HL-60 (cell line): ENCODE measurements at places on chromosomes 5 and 9.

DNA sequence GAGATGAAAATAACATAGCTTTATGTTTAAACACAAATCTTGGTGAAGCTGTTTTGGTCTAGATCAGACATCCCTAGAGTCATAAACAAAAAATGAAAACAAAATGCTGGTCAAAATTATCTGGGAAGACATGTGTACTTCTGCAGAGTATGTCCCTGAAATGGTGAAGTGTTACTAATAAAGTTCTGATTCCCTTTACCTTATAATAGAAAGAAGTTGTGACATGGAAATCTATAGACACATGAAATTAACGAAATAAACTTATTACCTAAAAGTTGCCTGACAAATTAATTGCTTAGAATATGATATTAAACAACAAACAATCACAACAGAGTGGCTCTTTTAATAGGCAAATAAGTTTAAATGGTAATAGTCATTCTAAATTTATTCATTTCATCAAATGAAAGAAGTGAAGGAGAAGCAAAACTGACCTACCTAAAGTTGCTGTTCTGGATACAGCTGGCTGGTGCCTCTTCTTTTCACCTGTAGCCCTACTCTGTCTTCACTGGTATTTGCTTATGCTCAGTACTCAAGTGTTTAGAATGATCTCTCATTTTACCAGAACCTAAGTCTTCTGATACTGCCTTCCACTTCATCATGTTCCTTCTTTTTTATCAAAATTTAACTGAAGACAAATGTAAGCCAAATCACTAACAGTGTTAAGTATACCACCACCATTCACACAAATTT lies 38.8 kb downstream of the FNIP1 start:
- no peak for DNase-seq

DNA sequence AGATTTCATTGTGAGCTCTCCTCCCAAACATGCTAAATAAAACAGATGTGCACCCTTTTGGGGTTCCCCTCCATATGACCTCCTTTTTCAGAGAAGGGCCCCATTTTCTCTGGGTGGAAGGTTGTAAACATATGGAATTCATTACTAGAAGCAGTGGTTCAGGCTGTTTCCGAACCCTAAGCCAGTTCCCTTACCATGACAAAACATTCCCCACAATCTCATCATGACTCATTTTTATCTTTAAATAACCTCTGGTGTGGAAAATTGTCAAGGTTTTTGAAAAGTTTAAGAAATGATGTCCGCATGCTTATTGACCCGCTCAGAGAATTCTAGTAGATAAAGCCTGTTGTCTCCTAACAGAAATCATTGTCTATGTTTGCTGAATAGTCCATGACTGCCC lies 127.3 kb upstream of the PIK3R1 start:
- DNase-seq, result no peak

DNA sequence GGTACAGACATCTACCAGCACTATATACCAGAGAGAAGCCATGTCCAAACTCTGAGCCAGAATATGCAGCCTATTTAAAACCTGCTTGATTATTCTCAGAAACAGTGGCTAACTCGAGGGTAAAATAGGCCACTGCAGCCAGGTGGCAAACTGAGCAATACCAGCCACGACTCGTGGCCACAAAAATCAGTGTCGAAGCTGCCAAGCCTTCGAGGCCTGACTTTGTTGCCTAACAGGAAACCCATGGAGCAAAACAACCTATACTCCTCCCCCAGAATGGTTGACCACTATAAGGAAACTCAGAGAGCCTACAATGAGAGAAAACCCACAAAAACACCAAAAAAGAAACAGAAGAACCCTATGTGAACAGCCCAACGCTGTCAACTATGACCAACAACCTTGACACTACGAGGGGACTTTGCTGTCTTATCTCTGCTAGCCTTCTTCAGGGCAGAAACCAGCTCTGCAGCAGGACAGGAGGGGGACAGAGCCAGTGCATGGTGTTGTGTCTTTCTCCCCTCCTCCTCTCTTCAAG lies 133.8 kb downstream of the TMEM174 start:
- no peak for DNase-seq

- DNase-seq, result no peak
These were observed 69.4 kb downstream of the AK8 start for GRCh38 chr9:132808645-132809044.

DNA sequence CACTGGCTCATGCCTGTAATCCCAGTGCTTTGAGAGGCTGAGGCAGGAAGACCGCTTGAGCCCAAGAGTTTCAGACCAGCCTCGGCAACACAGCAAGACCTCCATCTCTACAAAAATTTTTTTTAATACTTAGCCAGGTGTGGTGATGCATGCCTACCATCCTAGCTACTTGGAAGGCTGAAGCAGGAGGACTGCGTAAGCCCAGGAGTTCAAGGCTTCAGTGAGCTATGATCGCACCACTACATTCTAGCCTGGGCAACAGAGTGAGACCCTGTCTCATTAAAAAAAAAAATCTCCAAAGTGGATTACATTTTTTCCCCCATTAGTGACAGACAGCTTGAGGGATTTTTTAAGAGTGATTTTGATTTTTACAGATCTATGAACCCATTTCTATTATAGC lies 230.8 kb downstream of the BNC2 start:
- DNase-seq, result no peak

- DNase-seq, result no peak
These were observed 25.7 kb downstream of the NCS1 start for GRCh38 chr9:130197888-130198287.

- DNase-seq, result peak; percentile 21
These were observed 47.9 kb downstream of the STOM start for GRCh38 chr9:121322037-121322736.

- no peak for DNase-seq
These were observed 11.6 kb downstream of the COL15A1 start for GRCh38 chr9:98955259-98955658.
